ENCODE measurements at places on chromosomes 16 and 17. TPM values are rescaled to one million over a fixed set of nuclear protein-coding genes. Genes with fewer than 3 reads are reported as not detected.

DNA sequence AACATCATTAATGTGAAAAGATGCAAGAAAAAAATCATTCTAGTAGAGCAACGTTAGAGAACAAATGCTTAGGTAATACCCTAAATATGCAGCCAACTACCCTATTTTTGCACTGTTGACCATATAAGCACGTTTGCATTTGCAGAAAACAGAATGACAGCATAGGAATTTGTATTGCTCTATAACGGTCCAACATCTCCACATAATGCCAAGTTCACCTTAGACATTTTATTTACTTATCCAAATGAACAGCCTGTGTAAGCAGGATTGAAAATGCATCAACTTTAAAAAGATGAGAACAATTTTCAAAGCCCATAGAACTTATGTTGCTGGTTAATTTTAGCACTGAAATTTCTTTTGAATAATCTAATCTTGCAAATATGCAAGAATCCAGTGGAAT, 19.1 kb upstream of the RSL1D1 start:
- no peak for DNase-seq

KRTAP9-2 gene
- total RNA-seq: not detected

KRTAP2-1 gene
- not detected for total RNA-seq

MAZ gene
- total RNA-seq: 161 TPM

CBX2 gene
- 1.5 TPM for total RNA-seq

RAB26 gene
- total RNA-seq: 0.70 TPM

ITGAX gene
- 0.05 TPM for total RNA-seq

DNA sequence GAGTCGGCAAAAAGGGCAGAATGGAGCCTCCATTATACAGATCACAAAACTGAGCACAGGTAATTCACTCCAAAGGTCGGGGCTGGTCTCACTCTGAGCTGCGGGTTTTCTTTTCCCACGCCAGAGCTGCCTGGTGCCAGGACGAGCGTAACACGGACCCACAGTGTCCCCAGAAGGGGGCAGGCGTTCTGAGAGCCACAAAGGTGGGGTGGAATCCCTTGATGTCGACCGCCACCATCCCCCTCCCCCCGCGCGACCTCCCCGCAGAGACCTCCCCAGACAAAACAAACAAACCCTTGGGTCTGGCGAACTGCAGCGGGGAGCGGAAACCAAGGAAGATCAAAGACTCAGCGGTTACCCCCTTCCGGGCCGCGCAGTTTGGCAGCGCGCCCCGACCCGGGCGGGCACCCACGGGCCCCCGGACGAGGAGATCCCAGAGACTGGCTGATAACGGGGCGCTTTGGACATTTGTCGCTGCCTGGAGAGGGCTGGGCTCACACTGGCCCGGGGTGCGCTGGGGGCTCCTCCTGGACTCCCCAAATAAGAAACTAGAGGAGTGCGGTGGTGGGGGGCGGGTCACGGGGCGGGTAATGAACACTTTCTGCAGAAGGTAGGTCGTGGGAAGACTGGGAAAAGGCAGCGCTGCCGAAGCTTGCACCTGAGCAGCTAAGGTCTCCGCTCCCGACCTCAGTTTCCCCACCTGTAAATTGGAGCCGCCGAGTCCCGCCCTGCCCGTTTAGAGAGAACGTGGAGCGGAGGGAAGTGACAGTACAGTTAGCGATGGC, 664 bp upstream of the NKD1 start:
- peak; percentile 7 for DNase-seq

GRCh38 chr16:66608241-66609138, 4.0 kb downstream of the CMTM3 start:
- DNase-seq: peak; percentile 86

LPO gene
- not detected for total RNA-seq

CTNS gene
- 14.2 TPM for total RNA-seq

GRCh38 chr17:1490643-1491442, 1.6 kb downstream of the MYO1C start:
- peak; percentile 34 for DNase-seq

UTS2R gene
- total RNA-seq: 0.10 TPM

DNA sequence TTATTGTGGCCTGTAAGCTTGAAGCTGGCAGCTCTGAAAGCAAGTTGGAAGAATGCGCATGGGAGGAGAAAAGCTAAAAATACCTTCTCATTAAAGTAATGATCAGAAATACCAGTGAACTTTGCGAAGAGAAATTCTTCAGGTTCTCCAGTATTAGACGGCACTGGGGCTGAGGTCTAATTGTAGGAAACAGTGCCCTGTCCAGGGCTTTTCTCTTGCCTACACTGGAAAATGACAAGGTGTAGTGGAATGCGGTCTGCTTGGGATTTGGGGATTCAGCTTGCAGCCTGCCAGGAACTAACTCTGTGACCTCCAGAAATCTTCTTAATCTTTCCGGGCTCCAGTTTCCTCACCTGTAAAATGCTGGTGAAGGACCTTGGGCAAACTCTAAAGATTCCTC, 53.3 kb upstream of the KCNJ16 start:
- DNase-seq: peak; percentile 56

- no peak for DNase-seq
These were observed 68.8 kb upstream of the FBXO47 start for GRCh38 chr17:39036009-39036408.

DNA sequence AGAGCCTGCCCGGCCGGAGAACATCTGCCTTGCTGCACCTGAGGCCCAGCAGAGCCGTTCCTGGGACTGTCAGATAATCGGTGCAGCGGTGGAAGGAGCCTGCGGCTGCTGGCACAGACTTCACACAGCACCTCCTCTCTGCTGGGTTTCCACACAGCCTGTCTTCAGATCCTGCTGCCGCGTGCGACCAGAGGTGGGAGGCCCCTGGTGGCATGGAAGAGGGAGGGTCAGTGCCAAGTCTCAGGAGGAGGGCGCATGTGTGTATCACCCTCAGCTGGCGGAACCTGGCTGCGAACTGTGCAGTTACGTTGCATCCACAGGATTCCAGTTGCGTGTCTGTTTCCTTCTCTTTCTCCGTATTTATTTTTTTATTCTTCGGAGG, 3.3 kb downstream of the CDK5R1 start:
- DNase-seq: no peak

- no peak for DNase-seq
These were observed 2.6 kb downstream of the STH start for GRCh38 chr17:46001390-46002310.

DNA sequence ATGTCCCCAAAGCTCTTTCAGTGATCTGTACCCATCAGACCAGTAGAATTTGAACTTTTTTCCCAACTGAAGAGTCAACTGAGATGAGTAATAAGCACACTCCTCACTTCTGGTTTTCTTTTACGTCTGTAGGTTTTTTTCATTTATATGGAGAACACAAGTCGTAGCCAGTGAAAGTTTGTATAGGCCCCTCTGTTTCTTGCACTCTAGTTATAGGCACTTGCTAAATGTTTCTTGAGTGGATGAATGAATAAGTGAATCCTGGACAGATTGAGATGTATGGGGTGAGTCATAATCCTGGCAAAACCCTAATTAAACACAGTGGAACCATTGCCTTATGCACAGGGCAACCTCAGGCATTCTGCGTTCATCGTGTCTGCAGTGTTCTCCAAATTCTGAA, 193.7 kb upstream of the TBX2 start:
- peak; percentile 16 for DNase-seq

KRT25 gene
- total RNA-seq: not detected

DNA sequence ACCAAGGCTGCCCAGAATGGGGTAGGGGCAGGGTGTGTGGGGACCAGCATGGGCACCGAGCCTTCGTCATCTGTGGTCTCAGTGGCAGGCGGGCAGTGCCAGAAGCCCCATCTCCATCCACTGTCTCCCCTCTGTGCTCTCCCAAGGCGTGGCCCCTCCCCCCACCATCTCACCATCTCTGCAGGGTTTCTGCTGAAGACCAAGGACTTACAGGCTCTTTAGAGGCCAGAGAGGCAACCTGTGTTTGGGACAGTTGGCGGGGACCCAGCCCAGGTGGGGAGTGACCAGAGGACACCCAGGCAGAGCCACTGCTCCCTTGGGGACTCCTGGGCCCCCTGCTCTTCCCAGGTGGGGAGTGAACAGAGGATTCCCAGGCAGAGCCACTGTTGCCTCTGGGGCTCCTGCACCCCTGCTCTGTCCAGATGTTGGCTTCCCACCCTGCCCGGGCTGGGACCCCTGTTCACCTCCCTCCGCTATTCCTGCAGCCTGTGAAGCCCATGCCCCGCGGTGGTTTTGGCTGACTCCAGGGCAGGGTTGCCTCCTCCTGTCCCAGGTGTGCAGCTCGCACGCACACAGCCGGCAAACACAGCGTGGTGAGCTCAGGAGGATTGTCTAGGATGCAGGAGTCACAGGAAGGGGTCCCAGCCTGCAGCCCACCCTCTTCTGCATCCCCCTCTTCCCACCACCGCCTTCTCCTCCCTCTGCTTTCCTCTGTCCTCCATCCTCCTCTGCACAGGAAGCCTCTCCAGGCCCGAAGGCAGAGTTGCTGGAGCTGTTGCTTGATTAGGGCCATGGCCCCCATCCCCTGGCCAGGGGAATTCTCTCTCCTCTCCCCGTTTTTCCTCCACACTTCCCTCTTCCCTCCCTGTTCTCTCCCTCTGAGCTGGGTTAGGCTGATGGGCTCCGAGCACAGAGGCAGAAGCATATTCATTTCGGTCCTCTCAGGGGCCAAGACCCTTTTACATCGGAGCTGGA, 45.0 kb downstream of the SLC7A5 start:
- DNase-seq: no peak

GRCh38 chr17:55067697-55068439, 99.3 kb downstream of the STXBP4 start:
- DNase-seq: peak; percentile 64

DNA sequence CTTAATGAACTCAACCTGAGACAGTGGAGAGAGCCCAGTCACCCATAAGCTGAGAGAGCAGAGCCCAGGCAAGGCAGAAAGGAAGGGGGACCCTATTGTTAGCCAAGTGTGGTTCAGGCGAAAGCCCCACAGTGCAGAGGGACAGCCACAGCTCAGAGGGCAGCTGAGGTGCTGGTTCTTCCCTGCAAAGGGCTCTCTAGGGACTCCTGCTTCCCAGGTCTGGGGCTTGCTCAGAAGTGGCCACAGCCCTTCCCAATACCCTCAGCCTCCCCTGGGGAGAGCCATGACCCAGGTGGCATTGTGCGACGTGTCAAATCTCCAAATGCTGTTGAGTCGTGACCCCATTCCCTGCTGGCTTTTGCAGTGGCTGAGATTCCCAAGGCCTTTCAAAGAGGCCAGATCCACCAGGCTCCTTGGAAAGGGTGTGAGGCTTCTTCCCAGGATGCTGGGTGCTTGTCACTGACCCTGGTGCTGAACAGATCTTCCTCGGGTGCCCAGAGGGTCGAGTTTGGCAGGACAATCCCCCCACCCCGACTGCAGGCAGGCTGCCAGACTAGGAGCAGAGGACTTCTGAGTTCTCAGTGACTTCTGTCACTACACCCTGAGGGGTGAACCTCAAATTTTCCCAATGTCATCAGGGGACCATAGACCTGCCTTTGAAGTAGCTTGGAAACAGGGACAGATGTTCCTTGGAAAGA, 2.5 kb upstream of the CCL17 start:
- DNase-seq: no peak

- no peak for DNase-seq
These were observed 90.7 kb upstream of the TMEM97 start for GRCh38 chr17:28228109-28228840.

- no peak for DNase-seq
These were observed 2.4 kb downstream of the CORO6 start for GRCh38 chr17:29620271-29620670.

- DNase-seq: no peak
These were observed 8.5 kb downstream of the DNAJA3 start for GRCh38 chr16:4433914-4434787.

DNA sequence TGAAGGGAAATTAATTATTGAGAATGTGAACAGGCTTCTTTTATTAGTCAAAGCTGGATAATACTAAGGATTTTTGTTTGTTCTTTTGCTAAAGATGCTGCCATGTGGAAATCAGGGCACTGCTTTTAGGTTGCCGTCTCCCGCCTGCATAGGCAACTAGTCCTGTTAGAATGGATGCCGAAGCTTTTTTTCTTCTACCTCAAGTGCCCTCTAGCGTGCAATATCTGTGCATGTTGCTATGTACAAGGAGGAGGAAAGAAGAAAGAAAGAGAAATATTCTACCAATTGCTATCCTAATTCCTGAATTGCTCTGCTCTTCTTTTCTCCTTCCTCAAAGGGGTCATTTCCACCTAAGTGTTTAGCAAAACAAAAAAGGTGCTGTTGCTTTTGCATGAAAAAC, 5.2 kb upstream of the CDH8 start:
- peak; percentile 22 for DNase-seq

GRCh38 chr17:72334205-72334604, 213.4 kb downstream of the SOX9 start:
- peak; percentile 25 for DNase-seq

DNA sequence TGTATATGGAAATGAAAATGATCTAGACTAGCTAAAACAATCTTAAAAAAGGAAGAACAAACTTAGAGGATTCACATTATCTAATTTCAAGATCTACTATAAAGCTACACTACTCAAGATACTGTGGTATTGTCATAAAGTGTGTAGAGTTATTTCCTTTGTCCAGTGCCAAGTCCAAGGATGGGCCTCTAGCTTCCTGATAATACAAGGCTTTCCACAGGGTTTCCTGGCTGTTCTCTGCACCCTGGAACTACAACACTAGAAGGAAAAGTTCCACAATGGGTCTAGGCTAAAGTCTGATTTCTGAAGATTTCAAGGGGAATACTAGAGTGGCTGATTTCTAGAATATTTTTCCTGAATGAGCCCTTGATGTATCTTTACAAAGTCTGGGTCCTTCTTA, 34.2 kb downstream of the TBC1D3B start:
- DNase-seq: no peak

CD300H gene
- total RNA-seq: not detected

- DNase-seq: no peak
These were observed 28.7 kb upstream of the GAS7 start for GRCh38 chr17:10226930-10227695.

KRTAP16-1 gene
- not detected for total RNA-seq

GRCh38 chr16:2859686-2860265, 1.8 kb upstream of the PRSS22 start:
- DNase-seq: no peak

MAP3K3 gene
- 12.0 TPM for total RNA-seq

QPRT gene
- 258 TPM for total RNA-seq

SLC2A4 gene
- 0.35 TPM for total RNA-seq

- peak; percentile 43 for DNase-seq
These were observed at the start of gene ABHD15 for GRCh38 chr17:29566473-29567303. Gene ABHD15 (minus strand): TSS chr17:29567037. CDS start chr17:29566966, 71 bp downstream.

Measured in renal cortical epithelial cell (primary cell).